Activated CD4-positive, alpha-beta memory T cell treated with anti-CD3 and anti-CD28 coated beads for 36 hours (primary cell): ENCODE measurements at places on chromosomes 2 and 18. TPM values are rescaled to one million over a fixed set of nuclear protein-coding genes. Genes with fewer than 3 reads are reported as not detected.

Gene CRYGD
- total RNA-seq: not detected

Gene SALL3
- total RNA-seq: not detected

Gene ADNP2
- total RNA-seq: 21.7 TPM

Gene OLA1
- 117 TPM for total RNA-seq

Gene CCDC178
- not detected for total RNA-seq

Gene C2orf76
- total RNA-seq: 10.5 TPM

Gene OBSL1
- 0.94 TPM for total RNA-seq

Gene ADAM23
- total RNA-seq: 1.8 TPM

Gene DNAJC5G
- total RNA-seq: 0.19 TPM

Gene STPG4
- not detected for total RNA-seq

Gene SLC14A1
- 0.80 TPM for total RNA-seq

Gene CLEC4F
- not detected for total RNA-seq

Gene TWIST2
- total RNA-seq: not detected
